ENCODE measurements at places on chromosomes 1 and 21.
A peak's percentile ranks its signal among the peaks of the same experiment; 100 is the strongest.

DNA sequence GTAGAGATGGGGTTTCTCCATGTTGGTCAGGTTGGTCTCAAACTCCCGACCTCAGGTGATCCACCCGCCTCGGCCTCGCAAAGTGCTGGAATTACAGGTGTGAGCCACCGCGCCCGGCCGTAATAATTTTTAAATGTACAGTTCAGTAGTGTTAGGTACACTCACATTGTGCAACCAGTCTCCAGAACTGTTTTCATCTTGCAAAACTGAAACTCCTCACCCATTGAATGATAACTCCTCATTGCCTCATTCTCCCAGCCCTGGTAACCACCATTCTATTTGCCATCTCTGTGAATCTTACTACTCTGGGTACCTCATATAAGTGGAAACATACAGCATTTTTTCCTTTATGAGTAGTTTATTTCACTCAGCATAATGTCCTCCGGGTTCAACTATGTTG is 3.4 kb downstream of the NLRP3 start:
- DNase-seq, result no peak

- DNase-seq, result no peak
Observed at GRCh38 chr1:65490231-65491009, 70.0 kb downstream of the LEPR start.

- DNase-seq, result peak; percentile 90
Observed at GRCh38 chr21:21165063-21165645, 166.9 kb downstream of the NCAM2 start.

- no peak for DNase-seq
Observed at GRCh38 chr1:221777431-221778072, 35.7 kb upstream of the DUSP10 start.

- DNase-seq, result no peak
Observed at GRCh38 chr21:31041295-31042079, 3.2 kb upstream of the KRTAP19-8 start.

DNA sequence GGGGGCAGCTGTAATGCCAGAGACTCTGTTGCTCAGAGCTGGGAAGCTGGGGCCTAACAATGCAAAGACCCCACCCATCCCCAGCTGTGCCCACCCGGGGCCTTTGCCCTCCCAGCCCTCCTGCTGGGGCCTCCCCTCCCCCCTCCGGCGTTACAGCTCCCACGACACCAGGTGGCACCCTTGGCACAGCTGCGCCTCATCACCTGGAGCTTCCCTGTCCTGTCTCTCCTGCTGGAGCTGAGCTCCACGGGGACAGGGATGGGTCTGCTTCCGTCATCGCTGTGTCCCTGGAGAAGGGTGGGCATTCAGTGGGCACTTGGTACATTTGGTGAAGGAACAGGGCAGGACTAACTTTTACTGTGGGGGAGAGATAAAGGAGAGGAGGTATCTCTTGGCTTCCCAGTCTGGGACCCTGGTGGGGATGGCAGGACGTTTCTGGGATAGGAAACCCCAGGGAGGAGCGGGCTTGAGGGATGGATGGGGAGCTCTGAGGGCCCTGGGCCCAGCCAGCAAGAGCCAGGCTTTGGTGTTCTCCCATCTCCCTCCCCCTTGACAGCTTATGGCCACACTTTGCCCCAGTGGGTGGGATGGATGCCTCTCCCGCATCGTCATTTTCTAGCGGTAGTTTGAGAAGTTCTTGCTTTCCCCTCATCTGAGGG is 453.2 kb downstream of the PTPRU start:
- DNase-seq, result no peak

DNA sequence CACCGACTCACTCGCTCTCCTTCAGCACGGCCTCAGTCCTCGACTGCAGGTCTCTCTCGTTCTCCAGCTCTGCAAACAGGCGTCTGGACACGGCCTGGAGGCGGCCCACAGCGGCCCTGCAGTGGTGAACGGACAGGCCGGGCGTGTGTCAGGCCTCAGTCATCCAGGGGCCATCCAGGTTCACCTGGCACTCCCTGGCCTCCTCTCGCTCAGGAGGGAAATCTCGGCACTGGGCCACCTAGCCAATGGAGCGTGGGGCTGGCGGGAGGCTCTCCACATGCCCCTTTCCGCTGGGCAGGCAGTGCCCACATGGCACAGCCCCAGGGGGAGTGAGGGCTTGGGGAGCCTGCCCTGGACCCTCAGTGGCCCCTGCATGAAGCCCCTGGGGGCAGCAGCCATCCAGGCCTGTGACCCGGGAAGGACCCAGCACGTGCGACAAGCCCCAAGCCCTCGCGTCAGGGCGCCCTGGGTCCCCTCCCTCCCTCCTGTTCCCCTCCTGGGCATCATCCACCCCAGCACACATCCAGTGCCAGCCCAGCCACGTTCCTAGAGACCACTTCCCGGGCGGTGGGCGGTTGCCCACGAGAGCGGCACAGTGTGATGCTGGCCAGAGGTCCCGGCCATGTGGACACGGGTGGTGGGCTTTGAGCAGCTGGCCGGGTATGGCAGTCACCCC is 18.1 kb downstream of the CFAP74 start:
- no peak for DNase-seq

DNA sequence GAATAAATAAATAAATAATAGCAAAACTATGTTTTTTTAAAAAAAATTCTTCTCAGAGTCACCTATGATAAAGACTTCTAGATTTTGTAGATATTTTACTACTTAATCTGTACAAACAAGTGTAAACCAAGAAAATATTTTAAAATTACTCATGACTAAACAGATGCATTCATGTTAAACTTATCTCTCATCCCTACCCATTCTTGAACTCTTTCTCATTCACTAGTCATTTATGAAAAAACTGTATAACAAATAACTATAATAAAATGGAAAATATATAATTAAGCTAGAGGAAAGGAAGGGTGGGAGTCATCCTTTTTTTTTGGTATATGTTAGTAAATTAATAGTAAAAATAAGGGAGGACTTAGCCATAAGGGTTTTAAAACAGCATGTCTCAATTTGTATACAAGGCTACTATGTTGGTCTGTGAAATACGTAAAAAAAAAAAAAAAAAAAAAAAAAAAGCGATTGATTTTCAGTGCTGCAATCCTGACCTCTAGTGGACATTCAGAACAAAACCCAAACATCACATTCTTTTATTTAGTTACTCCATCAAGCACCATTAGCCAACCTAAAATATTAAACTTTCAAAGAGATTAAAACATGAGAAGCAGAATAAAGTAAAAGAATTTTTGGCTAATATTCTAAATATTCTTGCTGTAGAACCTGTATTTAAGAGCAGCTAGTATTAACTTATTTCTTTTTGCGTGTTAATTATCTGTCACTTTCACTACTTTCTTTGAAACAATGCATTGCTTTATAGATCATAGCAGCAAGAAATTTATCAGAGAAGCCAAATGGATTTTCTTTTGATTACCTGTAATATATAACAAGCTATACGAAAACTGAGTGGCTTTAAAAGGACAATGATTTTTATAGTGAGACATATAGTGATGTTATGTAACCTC is 255.8 kb upstream of the CACYBP start:
- DNase-seq, result peak; percentile 49

DNA sequence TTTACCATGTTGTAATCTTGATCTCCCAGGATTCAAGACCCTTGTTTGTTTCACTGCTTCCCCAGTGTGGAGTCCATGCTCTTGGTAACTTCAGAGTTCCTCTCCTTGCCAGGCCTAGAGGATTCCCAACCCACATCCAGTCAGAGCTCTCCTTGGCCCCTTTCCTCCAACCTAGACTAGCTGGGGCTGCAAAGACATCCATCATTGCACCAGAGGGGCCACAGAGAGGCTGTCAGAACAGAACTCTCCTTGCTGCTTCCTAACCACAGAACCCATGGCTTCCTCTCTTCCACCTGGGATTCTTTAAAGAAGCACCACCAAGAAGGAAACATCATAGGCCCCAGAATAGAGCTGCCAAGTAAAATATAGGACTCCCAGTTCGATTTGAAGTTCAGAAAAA is 81.0 kb downstream of the HMGB4 start:
- no peak for DNase-seq

GRCh38 chr1:65109487-65109886 is 38.5 kb upstream of the AK4 start:
- no peak for DNase-seq

Measured in EL (cell line).